ENCODE measurements at places on chromosomes 1 and 21. TPM values are rescaled to one million over a fixed set of nuclear protein-coding genes. Genes with fewer than 3 reads are reported as not detected.

TNFRSF4 gene
- total RNA-seq = 35.4 TPM

SHISAL2A gene
- 74.7 TPM for total RNA-seq

DNA sequence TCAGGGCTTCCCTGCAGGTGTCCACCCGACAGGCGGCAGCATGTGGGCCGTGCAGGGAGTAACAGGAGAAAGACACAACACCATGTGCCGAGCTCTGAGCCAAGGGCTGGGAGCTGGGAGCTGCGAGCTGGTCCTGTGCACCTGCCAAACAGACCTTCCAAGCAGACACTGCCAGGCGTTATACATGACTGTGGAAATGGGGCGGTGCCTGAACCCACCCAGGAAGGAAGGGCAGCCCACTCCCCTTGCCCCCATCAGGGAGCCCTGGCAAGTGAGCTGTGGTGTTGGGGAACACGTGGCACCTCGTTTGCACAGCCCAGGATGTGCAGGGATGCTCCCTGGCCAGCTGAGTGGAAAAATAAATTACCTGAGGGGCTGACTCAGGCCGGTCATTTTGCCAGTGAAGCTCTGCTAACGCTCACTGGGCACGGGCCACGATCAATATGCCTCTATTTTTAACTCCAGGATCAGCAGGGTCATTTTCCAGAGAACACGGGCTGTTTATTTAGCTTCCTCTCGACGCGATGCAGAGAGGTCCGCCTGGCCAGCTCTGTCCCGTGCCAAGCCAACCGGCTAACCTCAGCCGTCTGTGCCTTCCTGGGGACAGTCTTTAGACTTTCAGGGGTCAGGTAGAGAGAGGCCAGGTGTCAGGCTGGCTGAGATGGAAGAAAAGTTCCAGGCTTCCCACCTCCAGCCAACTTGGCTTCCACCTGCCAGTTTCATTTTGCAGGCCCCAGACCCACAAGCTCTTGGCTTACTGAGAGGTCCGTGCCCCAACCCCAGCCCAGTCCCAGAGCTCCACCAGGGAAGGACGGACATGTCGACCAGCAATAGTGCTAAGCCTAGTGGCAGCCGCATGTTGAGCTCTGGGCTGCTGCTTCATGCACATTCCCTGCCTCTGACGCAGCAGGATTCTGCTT, 196.7 kb upstream of the VAMP3 start:
- no peak for DNase-seq

GRCh38 chr1:15701784-15702183, 17.7 kb downstream of the PLEKHM2 start:
- DNase-seq = no peak

- DNase-seq = no peak
Measured at GRCh38 chr21:27202301-27202700, 235.4 kb upstream of the ADAMTS5 start.

All from T-cell (primary cell).